Naive thymus-derived CD8-positive, alpha-beta T cell (primary cell): ENCODE measurements at places on chromosomes 2 and 18. TPM values are rescaled to one million over a fixed set of nuclear protein-coding genes. Genes with fewer than 3 reads are reported as not detected.

GRCh38 chr2:240989451-240990265, 8.8 kb upstream of the SNED1 start:
- DNase-seq = no peak
- no peak overlapping the region for H3K27ac ChIP-seq
- H3K4me1 ChIP-seq = peaks cover 11% of the 10 kb centered on the region

DNA sequence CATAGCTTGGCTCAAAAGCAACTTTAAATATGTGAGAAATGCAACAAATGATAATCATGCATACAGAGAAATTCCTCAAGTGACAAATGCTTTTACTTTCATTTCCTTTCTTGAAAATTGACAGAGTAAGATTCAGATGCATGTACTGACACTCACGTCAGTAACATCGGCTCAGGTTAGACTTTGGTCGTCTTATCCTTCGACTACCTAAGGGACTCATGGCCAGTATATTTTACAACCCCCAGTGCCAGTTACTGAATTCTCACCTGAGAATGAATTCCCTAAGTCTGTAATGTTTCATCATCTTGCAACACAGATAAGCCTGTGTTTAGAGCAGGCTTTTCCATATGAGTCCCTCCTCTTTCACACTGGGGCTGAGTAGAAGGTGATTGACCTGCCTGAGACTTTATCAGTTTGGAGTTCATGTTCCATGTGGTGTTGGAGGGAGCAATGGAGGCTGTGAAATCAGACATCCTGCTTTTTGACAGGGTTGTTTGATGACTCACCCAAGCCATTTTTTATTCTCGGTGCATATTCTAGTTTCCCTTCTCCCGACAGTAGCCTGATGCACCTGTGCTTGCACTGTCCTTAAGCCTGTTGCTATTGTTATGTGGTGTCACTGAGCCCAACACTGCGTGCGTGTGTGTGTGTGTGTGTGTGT, 30.5 kb upstream of the ATP8B1 start:
- H3K4me1 ChIP-seq = peaks cover 34% of the 10 kb centered on the region
- H3K4me3 ChIP-seq = peak overlapping the region; percentile 75
- peaks cover 11% of the 10 kb centered on the region for H3K36me3 ChIP-seq
- H3K27ac ChIP-seq = no peak overlapping the region

DNA sequence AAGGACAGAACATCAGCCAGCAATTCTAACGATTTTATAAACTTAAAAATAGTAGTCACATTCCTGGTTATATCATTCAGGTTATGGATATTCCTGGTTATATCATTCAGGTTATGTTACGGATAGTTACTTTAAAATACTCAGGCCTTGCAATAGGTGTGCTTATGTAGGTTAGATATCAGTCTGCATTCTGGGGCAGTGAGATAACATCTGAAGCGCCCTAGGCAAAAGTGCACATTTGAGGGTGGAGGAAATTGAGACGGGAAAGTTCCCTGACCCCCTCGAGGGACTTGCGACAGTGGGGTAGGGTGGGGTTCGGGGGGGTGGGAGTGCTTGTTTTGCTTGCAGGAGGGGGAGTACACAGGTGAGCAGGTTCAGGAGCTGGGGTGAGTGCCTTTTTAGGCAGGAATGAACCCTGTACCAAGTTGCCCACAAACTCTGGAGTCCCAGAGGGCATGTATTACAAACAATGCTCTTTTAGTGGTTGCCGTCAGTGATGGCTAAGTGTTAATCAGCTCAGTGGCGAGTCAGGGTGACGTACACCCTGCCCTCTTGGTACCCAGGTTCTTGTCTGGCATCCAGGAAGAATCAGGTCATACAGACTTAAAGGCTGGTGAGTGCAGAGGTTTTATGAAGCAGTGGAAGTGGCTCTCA, 31.8 kb downstream of the CREG2 start:
- H3K4me3 ChIP-seq = no peak overlapping the region
- H3K4me1 ChIP-seq = peaks cover 8% of the 10 kb centered on the region
- no peaks in the 10 kb centered on the region for H3K36me3 ChIP-seq
- no peak for DNase-seq
- no peaks in the 10 kb centered on the region for H3K27me3 ChIP-seq
- H3K27ac ChIP-seq = no peak overlapping the region

DNA sequence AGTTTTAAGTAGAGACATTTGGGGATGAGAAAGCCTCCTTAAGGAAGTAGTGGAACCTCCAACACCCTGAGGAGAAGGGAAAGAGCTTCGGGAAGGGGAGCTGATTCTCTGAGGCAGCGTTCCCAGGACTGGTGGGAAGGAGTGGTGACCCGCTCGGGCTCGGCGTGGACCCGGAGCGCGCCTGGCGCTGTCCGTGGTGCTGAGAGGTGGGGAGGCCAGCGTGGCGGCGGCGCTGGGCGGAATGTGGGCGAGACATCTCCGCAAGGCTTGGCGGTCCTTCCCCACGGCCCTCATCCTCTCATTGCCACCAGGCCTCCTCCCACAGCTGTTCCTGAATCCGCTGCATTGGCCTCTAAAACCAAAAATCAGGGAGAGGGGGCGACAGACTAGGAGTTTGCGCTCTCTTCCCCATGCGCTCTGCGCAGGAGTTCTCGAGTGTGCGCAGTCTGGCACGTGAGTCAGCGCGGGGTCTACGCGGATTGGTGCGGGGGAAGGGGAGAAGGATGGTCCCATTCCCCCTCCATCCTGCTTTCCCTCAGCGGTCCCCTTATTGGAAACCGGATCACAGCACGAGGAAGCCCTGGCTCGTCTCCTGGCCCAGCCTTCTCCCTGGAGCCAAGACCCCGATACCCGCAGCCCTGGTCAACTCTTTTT, 857 bp downstream of the RESP18 start:
- no peak for DNase-seq
- no peak overlapping the region for H3K27ac ChIP-seq
- H3K4me3 ChIP-seq = no peak overlapping the region
- H3K4me1 ChIP-seq = peaks cover 3% of the 10 kb centered on the region
- peaks cover 18% of the 10 kb centered on the region for H3K36me3 ChIP-seq

DNA sequence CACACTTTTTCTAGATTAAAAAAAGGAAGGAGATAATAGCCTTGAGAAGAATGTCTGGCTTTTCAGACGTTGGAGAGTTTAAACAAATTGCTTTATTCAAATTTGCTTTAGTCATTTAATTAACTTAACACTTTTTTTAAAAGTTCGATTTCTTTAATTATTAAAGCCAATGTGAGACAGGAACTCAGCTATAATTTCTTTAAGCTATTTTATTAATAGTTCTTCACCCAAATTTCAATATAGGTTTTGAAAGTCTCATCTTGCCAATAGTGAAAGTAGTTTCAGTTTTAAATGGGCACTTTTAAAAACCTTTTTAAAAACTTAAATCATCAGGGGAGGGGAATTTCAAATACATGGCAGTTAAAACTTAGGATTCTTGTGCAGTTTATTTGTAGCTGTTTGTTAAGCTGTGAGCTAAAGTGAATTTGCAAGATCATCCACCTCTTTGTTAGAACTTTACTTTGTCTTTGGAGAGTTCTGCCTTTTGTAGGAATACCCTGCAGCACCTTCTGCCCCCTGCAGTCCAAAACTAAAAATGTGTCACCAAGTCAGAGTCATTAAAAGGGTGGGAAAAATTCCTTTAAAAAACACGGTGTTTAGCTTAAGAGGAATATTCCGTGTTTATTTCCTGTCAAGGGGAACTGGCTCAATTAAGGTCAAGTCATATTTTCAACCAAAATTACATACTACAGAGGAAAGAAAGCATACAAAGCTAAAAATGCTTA, 4.6 kb downstream of the TGIF1 start:
- DNase-seq = peak; percentile 39
- peaks cover 62% of the 10 kb centered on the region for H3K4me1 ChIP-seq
- peak overlapping the region; percentile 99 for H3K4me3 ChIP-seq
- peak overlapping the region; percentile 100 for H3K27ac ChIP-seq
- no peaks in the 10 kb centered on the region for H3K27me3 ChIP-seq

Gene SCYGR4
- not detected for total RNA-seq

Gene CEP192
- total RNA-seq = 40.9 TPM

GRCh38 chr2:203582468-203582867, 47.4 kb upstream of the RAPH1 start:
- H3K4me3 ChIP-seq = no peak overlapping the region
- no peak overlapping the region for H3K27ac ChIP-seq

Gene LINC00305
- total RNA-seq = not detected

- H3K27ac ChIP-seq = no peak overlapping the region
- H3K4me3 ChIP-seq = no peak overlapping the region
- H3K36me3 ChIP-seq = peaks cover 32% of the 10 kb centered on the region
- H3K27me3 ChIP-seq = no peaks in the 10 kb centered on the region
- no peak for DNase-seq
Measured at GRCh38 chr2:230181195-230181594, 38.6 kb downstream of the SP110 start.

Gene SERPINB10
- not detected for total RNA-seq

- H3K36me3 ChIP-seq = peaks cover 7% of the 10 kb centered on the region
- no peaks in the 10 kb centered on the region for H3K4me1 ChIP-seq
- no peak for DNase-seq
- no peak overlapping the region for H3K4me3 ChIP-seq
- no peak overlapping the region for H3K27ac ChIP-seq
Measured at GRCh38 chr2:144619760-144620159, 99.8 kb upstream of the ZEB2 start.

Gene LYPD1
- not detected for total RNA-seq

GRCh38 chr2:162072181-162072702, 1.8 kb downstream of the DPP4 start:
- H3K27ac ChIP-seq = peak overlapping the region; percentile 96
- peaks cover 3% of the 10 kb centered on the region for H3K36me3 ChIP-seq
- peak overlapping the region; percentile 94 for H3K4me3 ChIP-seq
- DNase-seq = no peak
- no peaks in the 10 kb centered on the region for H3K27me3 ChIP-seq
- peaks cover 51% of the 10 kb centered on the region for H3K4me1 ChIP-seq

DNA sequence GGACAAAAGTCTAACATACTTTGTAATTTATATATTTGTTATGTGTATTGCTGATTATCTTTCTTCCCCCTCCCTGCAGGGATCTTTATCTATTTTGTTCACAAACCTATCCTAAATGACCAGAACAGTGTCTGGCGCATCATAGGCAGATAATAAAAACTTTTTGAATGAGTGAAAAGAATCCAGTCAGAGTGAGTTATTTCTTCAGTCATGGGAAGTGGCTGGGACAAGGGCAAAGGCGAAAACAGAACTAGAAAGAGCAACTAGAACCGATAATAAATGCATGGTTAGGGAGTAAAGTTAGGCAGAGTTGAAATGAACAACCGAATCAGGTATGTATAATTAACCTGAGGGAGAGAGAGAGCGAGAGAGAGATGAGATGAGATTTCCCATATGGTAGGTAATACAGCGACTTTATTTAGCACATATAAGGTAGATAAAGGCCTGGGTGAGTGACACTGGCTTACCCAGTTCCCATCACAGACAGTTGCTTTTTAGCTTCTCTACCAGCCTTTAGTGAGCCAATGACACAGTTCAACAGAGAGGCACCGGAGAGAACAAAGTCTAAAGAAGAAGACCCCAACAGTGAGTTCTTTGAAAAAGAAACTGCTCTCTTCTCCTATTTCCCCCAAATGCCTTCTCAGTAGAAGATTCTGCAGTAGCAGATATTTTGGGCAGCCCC, 59.1 kb upstream of the EML4 start:
- no peak overlapping the region for H3K27ac ChIP-seq
- no peaks in the 10 kb centered on the region for H3K36me3 ChIP-seq
- DNase-seq = no peak
- no peak overlapping the region for H3K4me3 ChIP-seq

DNA sequence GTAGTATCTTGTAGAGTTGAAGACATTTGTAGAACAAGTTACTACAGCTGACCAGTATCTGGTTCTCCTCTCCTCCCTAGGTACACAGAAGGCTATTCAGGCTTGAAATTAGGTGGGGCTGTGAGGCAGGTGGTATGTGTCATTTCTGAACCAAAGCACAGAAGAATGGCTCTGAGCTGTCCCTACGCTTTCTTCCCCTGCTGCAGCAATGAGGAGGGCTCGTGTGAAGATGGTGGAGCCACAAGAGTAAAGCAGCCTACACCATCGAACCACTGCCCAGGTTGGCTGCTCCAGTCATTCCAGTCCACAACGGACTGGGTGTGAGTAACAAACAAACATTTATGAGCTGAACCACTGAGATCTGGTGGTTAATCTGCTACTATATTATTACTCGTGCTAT, 148.9 kb downstream of the DTNB start:
- no peaks in the 10 kb centered on the region for H3K36me3 ChIP-seq
- H3K4me3 ChIP-seq = no peak overlapping the region
- no peak for DNase-seq
- H3K4me1 ChIP-seq = peaks cover 9% of the 10 kb centered on the region
- no peak overlapping the region for H3K27ac ChIP-seq

DNA sequence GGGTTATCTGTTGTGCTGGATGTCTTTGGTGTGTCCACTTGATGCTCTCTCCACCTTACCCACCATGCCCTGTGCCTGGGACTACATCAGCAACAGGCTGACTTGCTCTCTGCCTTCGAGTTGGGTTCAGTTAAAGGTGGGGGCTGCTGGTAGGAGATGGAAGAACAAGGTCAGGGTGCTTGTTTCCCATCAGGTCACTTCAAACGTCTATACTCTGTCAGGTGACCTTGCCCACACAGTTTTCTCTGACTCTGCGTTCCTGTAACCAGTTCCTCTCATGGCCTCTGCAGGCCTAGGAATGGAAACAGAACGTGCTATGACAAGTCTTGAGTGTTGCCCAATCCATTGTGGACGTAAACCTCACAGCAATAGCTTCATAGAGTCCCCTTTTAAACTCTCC, 38.4 kb upstream of the PAPOLG start:
- H3K4me1 ChIP-seq = no peaks in the 10 kb centered on the region
- H3K27me3 ChIP-seq = no peaks in the 10 kb centered on the region
- no peak for DNase-seq
- H3K27ac ChIP-seq = no peak overlapping the region
- no peaks in the 10 kb centered on the region for H3K36me3 ChIP-seq
- H3K4me3 ChIP-seq = no peak overlapping the region

Gene ACOXL
- total RNA-seq = not detected

- no peak for DNase-seq
- no peak overlapping the region for H3K4me3 ChIP-seq
- H3K4me1 ChIP-seq = no peaks in the 10 kb centered on the region
- no peaks in the 10 kb centered on the region for H3K36me3 ChIP-seq
- H3K27ac ChIP-seq = no peak overlapping the region
- no peaks in the 10 kb centered on the region for H3K27me3 ChIP-seq
Measured at GRCh38 chr2:147567136-147567535, 277.7 kb upstream of the ACVR2A start.

GRCh38 chr18:26655525-26656430, 107.4 kb upstream of the KCTD1 start:
- DNase-seq = no peak
- H3K27ac ChIP-seq = no peak overlapping the region
- no peaks in the 10 kb centered on the region for H3K36me3 ChIP-seq
- peaks cover 16% of the 10 kb centered on the region for H3K4me1 ChIP-seq

Gene MALL
- 0.55 TPM for total RNA-seq

DNA sequence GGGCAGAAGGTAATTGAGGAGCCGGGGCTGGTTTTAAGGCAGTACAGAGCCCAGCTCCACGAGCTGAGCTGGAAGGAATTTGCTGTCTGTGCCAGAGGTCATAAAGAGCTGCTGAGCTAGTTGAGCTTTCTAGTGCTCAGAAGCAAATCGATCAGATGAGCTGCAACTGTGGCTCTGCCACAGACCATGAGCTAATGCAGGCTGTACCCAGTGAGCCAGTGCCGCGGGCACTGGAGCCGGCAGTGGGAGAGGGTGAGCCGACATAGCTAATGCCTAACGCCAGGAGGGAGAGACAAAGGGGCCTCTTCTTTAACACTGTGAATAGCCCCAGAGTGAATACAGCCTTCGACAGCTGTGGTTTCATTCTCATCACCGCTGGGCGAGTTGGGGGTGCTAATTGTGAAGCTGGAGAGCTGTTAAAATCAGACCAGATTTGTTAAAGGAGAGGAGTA, 410.1 kb upstream of the TCF4 start:
- no peaks in the 10 kb centered on the region for H3K27me3 ChIP-seq
- no peaks in the 10 kb centered on the region for H3K36me3 ChIP-seq
- H3K4me1 ChIP-seq = peaks cover 15% of the 10 kb centered on the region
- no peak for DNase-seq
- no peak overlapping the region for H3K4me3 ChIP-seq
- H3K27ac ChIP-seq = no peak overlapping the region
